ENCODE measurements at places on chromosomes 1 and 21.
A peak's percentile ranks its signal among the peaks of the same experiment; 100 is the strongest.

GRCh38 chr21:39851002-39851618 is 16.1 kb upstream of the PCP4 start:
- no peak for DNase-seq

GRCh38 chr1:211653293-211653692 is 22.1 kb downstream of the NEK2 start:
- no peak for DNase-seq

DNA sequence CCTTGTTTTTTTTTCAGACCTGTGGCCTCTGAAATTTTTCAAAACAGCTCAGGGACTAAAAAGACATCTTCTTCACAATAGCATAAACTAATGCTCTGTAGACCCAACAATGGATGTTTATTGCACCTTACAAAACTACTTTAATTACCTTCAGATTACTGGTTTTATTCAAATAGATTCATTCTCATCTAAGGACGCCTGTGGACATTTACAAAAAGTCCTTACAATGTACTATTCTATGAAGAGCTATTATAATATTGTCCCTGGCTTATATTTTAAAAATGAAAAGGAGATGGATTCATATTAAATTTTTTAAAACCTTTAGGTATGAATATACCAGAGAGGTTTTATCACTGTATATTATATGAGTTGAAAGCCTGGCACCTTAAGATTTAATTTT is 238.4 kb upstream of the NR5A2 start:
- no peak for DNase-seq

DNA sequence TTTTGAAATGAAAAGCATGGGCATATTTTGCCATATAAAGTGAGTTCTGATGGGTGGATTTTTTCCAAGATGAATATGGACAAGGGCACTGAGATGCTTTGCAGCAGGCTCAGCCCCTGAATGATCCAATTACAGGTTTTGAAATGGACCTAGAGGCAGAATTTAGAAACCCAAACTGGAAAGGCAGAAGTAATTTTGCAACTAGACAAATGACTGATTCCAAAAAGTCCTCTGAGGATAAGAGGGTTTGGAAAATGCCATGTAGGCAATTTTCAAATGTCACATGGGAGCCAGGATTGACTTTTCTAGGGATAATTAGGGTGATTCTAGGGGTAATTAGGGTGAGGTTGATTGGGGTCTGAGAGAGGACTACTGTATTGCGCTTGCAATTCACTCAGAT is 148.9 kb upstream of the ZNF648 start:
- DNase-seq: no peak

DNA sequence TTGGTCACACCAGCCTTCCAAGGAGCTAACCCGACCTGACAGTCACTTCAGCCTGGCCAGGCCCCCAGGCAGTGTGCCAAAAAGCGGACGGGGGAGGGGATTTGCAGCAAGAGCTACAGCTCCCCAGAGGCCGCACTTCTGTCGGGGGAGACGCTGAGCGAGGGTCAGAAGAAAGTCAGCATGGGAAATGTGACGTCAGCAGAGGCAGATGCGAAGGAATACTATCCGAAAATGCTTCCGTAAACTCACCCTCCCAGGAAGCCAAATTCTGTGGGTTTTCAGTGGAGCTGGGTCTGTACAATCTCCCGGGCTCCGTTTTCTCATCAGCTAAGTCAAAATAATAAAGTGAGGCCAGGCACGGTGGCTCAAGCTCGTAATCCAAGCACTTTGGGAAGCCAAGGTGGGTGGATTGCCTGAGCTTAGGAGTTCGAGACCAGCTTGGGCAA is 28.5 kb upstream of the ECE1 start:
- no peak for DNase-seq

GRCh38 chr1:230696722-230697437 is 17.0 kb downstream of the AGT start:
- DNase-seq: no peak

GRCh38 chr21:32114419-32115035 is 164.3 kb downstream of the MIS18A start:
- no peak for DNase-seq

- no peak for DNase-seq
Observed at GRCh38 chr1:247468481-247469140, 10.7 kb upstream of the OR2B11 start.

- no peak for DNase-seq
Observed at GRCh38 chr1:231807541-231807940, 181.0 kb downstream of the DISC1 start.

GRCh38 chr1:98084188-98084587 is 163.4 kb upstream of the DPYD start:
- DNase-seq: no peak

- DNase-seq: no peak
Observed at GRCh38 chr1:185972096-185972850, 238.1 kb downstream of the HMCN1 start.

GRCh38 chr1:51583532-51583931 is 33.4 kb upstream of the OSBPL9 start:
- no peak for DNase-seq

DNA sequence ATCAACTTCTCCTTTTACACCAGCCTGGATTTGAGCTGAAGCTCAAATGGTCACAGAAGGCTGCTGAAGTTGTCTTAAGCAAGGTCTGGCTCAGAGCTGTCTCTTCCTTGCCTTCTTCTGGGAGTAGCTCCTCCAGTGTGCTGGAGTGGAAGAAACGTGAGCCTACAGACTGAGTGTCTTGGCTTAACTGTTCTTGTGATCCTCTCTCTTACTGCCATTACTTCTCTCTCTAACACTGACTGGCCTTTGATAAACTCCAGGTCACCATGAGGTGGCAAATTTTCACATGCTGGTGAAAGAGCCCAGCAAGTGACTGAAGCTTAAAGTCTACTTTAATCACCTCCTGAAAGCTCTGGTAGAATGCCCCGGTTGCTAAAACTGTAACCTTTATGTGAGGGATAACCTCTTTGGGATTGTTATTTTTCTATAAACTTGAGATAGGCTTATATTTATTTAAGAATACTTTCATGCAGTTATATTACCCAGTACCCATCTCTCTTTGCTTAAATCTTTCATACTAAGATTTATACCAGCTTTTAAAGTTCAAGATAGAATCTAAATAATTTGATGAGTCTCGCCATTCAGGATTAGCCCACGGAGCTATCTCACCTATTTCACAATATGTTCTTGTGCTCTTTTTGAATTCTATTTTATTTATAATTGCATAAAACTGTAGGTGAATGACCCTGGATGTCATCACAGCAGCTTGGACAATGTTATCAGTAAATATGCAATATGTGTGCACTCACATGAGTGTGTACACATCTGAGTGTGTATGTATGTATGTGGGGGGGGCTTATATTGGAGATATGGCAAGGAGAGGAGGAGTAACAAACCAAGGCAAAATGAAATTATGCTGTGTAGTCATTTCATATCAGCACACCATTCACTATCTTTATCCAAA is 924.0 kb downstream of the LTN1 start:
- no peak for DNase-seq

GRCh38 chr1:54998100-54998499 is 633 bp upstream of the BSND start:
- DNase-seq: no peak

DNA sequence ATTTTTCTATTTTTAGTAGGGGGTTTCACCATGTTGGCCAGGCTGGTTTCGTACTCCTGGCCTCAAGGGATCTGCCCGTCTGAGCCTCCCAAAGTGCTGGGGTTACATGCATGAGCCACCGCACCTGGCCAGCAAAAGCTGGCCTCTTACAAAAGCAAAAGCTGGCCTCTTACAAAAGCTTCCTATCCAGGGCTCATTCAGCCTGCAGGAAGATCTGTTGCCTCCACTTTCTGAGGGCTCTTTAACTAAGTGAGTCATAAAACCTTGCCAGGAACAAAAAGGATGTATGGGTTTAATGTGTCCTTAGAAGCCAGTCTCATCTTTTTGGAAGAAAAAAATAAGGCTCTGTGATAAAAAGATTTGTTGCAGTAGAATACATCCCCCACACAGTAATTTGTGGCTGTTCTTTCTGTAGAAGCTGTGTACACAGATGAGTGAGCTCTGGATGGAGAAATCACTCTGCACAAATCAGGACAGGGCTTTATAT is 15.0 kb downstream of the HTR1D start:
- DNase-seq: no peak

- peak; percentile 47 for DNase-seq
Observed at GRCh38 chr1:3903141-3904005, 3.3 kb upstream of the C1orf174 start.

DNA sequence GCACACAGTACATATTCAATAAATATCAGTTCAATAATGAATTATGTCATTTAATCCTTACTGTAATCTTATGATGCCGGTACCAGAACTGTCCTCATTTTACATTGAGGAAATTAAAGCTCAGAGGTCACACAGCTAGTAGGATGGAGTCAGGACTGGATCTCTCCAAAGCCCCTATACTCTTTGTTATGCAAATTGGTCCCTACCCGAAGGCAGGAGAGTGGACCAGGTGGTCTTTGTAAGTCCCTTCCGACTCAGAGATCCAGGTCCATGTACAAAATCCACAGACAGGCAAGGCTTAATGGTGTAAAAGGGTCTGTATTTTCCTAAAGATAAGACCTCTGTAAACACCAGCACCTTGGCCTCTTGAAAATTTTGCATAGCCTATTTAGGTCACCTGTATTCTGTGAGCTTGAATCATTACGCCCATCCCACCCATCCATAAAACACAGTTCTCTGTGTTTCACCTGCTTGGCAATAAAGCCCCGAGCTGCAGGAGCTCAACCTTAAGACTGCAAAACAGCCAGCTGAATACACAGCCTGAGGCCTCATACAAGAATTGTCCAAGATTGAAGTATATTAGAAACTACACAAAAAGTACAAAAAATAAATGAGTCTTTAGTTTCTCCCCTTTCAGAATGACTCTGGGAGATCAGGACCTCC is 41.7 kb downstream of the PLXNA2 start:
- no peak for DNase-seq

DNA sequence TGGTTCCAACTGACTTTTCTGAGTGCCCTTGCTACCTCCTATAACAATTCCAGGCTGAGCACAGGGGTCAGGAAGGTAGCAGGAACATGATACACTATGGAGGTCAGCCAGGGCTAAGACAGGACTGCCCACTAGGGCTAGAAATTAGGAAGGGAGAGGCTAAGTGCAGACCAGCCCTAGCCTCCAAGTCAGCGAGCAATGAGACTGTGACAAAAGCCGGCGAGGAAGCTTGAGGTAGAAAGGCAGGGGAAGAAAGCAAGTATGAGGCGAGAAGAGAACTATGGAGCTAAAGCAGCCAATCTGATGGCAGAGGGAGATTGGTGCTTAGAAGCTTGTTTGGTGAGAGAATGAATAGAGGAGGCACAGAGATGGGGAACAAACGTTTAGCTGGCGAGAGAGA is 4.7 kb downstream of the UROD start:
- DNase-seq: no peak

- DNase-seq: no peak
Observed at GRCh38 chr1:43587594-43587993, 56.9 kb downstream of the PTPRF start.

- DNase-seq: peak; percentile 58
Observed at GRCh38 chr1:200971955-200972711, 51.4 kb downstream of the KIF21B start.

- DNase-seq: peak; percentile 33
Observed at GRCh38 chr1:111032295-111032897, 68.7 kb upstream of the LRIF1 start.

DNA sequence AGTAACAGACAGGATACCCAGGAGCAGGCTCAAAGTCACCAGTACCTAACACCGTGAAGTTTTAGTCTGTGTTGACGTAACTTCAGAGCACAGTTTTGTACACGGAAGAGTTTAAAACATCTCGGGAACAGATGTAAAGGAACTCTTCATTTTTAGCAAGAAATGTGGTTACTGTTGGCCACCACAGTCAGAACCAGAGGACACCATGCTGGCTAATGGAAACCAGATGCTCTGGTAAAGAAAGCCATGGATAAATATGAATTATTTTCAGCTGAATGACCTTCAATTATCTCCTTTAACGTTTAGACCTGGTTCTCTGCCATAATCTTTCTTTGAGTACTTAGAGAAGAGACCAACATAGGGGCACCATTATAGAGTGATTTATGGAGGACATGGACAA is 115.9 kb downstream of the NTMT2 start:
- DNase-seq: no peak

DNA sequence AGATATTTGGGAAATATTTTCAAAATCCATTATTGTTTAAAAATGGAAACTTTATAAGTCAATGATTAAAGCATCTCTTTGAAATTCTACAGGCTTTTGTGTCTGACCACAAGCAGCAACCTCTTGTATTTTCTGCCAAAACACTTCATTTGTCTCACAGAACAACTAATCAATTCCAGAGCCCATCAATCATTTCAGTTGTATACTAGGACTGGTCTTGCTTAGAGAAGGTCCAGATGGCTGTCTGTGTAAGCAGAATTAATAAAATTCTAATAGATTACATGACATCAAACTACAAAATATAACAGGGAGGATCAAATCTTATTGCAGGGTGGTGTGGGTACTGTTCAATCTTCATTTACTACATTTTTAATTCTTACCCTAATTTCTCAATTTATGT is 76.4 kb downstream of the ACBD6 start:
- DNase-seq: no peak

GRCh38 chr1:36359911-36360550 is 25.7 kb downstream of the STK40 start:
- peak; percentile 48 for DNase-seq

GRCh38 chr1:10975567-10976326 is 36.7 kb upstream of the TARDBP start:
- no peak for DNase-seq

GRCh38 chr21:26379561-26379960 is 193.5 kb downstream of the CYYR1 start:
- no peak for DNase-seq

GRCh38 chr1:220962031-220962751 is 82.9 kb downstream of the HLX start:
- DNase-seq: no peak

Data from activated CD4-positive, alpha-beta memory T cell treated with anti-CD3 and anti-CD28 coated beads, Interleukin-2, amount 10 ng/mL, durations not matched to agents 7 days and 5 days (primary cell).